ENCODE measurements at places on chromosomes 4 and X.

DNA sequence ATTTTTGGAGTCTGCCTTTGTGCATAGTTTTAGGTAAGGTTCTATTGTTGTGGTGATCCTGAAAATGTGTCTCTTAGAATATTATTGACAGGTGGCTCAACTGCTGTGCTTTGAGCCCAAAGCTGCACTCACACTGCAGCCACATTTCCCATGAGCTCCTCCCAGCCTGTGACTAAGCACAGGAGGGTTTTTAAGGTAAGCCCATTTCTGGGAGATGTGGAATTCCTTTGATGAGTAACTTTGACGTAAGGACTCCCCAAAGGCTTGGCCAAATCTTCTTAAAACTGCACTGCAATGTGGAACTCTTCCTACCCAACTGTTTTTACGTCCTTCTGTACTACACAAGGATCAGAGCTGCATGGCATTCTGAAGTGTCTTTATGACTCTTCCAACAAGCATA, 20.0 kb upstream of the TMPRSS11A start:
- DNase-seq, result no peak

DNA sequence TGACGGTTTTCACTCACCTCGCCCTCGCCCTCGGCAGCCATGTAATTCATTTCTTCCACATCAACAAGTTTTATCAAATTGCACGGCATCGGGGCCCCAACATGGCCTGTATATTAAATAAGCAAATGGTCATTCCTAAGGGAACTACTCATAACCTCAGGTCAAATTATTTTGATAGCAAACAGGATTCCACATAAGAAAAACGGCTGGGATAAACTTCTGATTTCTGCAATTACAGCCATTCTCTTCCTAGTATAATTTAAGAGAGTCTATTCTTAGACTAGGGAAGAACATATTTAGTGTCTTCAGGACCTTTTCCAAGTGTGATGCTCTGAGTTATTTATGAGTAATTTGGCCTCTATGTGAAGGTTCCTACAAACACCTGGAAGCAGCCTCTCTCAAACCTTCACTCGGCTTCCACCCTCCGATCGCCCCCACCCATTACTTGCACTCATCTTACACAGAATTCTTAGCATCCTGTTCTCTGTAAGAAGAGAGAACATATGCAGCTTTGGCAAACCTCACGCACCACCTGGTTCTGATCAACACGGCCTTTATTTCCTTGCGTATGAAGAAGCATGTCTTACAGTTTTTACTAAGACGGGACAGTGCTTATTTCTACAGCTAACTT, 29.4 kb upstream of the CENPU start:
- peak; percentile 43 for DNase-seq

GRCh38 chrX:132409780-132410556, 78.9 kb downstream of the MBNL3 start:
- no peak for DNase-seq

- DNase-seq, result peak; percentile 50
These were observed 14.1 kb upstream of the SCRG1 start for GRCh38 chr4:173413036-173413435.

GRCh38 chr4:11297627-11298026, 131.1 kb downstream of the HS3ST1 start:
- no peak for DNase-seq

DNA sequence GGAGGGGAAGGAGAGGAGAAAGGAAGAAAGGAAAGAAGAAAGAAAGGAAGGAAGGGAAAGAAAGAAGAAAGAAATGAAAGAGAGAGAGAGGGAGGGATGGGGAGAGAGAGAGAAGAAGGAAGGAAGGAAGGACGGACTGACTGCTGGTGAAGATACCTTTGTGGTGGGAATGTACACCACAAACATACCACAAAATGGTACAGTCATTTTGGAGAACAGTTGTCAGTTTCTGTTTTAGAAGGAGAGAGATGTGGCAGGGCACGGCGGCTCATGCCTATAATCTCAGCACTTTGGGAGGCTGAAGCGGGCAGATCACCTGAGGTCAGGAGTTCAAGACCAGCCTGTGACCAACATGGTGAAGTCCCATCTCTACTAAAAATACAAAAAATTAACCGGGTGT, 40.0 kb upstream of the SHISA3 start:
- DNase-seq, result no peak

GRCh38 chr4:150867148-150867547, 147.9 kb downstream of the LRBA start:
- DNase-seq, result peak; percentile 78

GRCh38 chr4:36794716-36795115, 449.8 kb upstream of the NWD2 start:
- no peak for DNase-seq

DNA sequence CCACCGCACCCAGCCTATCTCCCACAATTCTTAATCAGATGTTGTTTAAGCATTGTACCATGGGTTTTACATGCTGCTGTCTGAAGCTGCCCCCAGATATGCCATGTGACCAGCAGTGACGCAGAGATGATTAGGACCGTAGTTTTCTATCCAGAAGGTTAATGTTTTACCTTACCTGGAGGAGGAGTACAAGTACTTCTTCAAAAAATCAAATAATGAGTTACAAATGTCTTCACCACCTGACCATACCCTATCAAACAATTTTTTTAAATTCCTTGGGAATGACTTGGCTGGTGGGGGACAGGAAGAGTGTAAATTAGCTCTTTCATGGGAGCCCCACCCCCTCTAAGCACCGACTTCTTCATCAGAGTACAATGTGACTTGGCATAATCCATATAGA, 16.2 kb upstream of the SGMS2 start:
- DNase-seq, result no peak

DNA sequence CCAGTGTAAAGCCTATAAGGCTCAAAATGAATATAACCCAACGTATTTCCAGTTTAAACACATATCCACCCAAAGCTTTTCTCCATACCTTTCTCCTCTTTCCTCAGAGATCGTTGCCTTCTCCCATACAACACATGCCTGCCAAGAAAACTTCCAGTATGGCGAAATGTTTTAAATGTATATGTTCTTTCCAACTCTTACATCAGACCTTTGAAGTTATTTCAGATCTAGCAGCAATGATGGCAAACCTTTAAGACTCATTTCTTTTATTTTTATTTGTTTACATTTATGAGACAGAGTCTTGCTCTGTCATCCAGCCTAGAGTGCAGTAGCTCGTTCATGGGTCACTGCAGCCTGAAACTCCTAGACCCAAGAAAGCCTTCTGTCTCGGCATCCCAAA, 265.4 kb downstream of the BMPR1B start:
- DNase-seq, result no peak

DNA sequence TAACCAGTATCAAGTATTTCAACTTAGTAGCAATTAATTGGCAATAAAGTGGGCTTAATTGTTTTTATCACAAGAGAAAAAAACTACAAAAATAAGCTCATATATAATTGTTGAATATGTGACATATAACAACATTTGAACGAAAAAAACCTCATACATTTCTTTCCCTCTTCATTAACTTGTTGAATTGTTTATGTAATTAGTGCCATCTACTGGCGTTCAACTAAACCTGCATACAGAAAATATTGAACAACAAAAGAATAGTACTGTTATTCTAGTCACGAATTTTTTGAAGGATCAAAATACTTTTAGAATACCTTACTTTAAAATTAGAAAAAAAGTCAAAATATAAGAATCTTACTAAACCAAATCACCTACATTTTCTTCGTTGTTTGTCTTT, 586.5 kb upstream of the FTHL17 start:
- DNase-seq, result peak; percentile 48

GRCh38 chr4:930028-930551, 2.0 kb downstream of the GAK start:
- no peak for DNase-seq

DNA sequence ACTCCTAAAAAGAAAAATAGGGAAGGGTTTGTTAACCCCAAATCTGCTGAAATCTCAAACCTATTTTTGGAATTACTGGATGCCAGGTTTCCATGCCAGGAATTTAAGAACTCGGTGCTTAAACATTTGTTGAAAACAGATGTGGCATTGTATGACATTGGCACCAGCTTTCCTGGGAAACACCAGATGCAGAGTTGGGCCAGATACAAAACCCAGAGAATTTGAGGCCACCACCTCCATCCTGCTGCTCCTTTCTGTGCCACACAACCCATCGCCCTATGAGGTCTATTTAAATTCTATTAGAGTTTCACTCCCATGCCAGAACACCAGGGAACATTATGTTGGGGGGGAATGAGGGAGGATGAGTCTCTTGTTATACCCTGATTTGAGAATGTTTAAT, 71.7 kb downstream of the ARAP2 start:
- no peak for DNase-seq

- no peak for DNase-seq
These were observed 47.0 kb downstream of the ASMT start for GRCh38 chrX:1661922-1662221.

GRCh38 chr4:18733961-18734360, 712.4 kb upstream of the LCORL start:
- no peak for DNase-seq

DNA sequence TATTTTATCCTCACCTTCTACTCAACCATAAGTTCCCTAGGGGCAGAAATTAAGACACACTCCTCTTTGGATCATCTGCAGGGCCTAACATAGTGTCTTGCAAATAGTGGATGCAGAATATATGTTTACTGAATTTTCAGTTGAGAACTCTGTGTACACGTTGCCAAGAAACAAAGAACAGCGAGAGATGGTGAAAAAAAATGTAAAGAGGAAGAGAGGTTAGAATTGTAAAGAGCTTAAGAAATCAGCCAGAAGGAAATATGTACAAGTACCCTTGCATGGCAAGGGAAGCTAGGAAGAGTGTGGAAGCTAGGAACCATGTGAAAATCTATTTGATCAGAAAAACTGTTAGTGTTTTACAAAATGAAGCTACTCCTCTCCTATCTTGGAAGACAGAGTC, 431.0 kb downstream of the SMARCA1 start:
- DNase-seq, result no peak

DNA sequence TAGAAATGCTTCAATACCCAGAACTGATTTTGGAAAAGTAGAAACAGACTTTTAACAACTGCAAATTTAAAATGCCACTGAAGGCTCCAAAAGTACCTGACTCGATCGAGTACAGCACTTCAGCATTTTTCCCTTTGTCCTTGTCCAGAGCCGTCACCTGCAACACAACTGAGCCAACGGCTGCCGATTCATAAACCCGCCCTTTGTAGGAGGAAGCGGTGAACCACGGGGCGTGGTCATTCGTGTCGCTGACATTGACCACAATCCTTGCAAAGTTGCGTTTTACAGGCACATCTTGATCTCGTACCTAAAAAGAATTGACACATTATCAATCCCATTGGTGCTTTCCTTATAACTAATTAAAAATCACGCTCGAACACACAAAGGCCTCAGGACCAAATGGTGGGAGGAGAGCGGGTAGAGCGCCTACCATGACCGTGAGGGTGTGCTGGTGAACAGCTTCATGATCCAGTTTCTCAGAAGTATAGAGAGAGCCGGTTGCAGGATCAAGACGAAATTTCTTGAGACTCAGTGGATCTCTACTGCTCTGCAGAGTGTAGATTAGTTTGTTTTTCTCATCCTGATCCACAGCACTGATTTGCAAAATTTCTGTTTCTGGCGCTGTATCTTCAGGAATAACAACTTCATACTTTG, 72.8 kb upstream of the MTNR1A start:
- DNase-seq, result no peak

DNA sequence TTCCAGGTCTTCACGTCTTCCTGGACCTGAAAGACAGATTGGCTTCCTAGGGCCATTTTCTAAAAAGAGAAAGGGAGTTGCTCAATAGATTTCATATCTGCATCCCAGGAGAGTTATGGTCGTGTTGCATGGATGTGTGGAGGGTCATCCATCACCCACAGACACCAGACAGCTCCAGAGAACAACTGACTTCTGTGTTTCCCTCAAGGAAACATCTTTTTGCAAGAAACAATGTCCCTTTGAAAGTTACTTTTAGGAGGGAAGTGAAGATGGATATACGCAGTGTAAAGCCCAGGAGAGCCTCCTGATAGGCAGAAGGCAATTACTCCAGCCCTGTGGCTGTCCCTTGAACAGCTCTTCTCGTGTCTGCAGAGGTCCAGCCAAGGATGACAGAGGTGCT, 108.3 kb downstream of the CLNK start:
- DNase-seq, result no peak

- no peak for DNase-seq
These were observed 26.3 kb downstream of the CHIC2 start for GRCh38 chr4:54038056-54038455.

DNA sequence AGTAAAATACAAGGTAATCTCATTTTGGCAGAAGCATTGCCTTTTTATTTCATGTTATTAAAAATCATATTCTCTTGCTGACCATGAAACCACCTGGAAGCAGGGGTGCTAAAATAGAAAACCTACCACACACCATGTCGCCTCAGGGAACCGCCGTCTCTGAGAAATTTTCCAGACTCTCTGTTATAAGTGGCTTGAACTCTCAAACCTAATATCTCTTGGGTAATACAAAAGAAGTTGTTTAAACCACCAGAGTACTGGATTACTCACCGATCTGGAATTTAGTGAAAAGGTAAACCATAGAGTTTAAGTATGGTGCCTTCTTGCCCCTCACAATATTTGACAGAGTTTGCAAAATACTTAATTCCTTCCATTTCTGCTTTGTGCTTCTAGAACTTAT, 27.7 kb downstream of the ENPP6 start:
- no peak for DNase-seq

- no peak for DNase-seq
These were observed 63.9 kb downstream of the TSC22D3 start for GRCh38 chrX:107711521-107712181.

DNA sequence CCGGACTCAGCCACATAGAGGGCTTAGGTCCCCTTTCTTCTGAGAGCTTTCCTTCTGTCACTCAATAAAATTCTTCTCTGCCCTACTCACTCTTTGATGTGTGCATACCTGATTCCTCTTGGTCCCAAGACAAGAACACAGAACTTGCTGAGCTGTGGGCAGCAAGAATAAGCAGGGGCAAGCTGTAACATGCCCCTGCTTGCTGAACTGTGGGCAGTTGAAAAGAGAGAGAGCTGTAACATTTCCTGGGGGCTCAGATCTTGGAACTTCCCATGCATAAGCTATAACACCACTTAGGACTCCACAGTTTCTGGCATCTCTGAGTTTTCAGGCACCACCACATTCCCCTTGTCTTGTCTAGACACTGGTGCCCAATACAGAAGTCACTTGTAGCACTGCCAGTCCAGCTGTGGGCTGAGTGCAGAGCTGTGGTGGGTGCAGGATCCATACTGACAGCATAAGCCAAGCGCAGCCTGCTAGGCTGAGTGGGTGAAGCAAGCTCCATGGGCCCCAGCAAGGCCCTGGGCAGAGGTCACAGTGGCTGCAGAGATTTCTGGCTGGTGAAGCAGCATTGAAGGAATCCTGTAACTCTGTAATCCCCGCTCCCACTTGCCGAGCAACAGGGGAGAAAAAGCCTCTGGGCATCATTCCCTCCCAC, 241.2 kb downstream of the PCDH10 start:
- no peak for DNase-seq

GRCh38 chr4:103634236-103634635, 85.5 kb downstream of the TACR3 start:
- DNase-seq, result no peak

GRCh38 chrX:118525174-118525730, 29.6 kb downstream of the DOCK11 start:
- no peak for DNase-seq

DNA sequence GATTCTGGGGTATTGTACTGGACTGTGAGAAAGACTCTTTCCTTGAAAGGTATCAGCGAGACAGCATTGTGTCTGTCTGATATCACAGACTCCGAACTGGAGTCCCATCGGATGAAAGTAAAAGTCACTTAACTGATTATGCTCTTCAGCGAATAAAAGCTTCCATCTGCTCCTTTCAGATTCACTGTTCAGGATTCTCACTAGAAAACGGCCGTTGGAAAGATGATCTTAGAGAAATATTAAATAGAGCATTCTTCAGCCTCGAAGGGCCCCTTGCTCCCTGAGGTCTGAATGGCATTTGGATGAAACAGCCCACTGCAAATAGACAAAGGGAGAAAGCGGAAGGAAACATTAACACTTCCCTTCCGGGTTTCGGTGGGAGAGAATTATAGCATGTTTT, 416.2 kb upstream of the PRKX start:
- DNase-seq, result no peak

Data from EH (cell line).